Kidney (tissue), 22 donors: ENCODE measurements at places on chromosomes 11 and 22. TPM values are rescaled to one million over a fixed set of nuclear protein-coding genes. Genes with fewer than 3 reads are reported as not detected.
A peak's percentile ranks its signal among the peaks of the same experiment; 100 is the strongest.

VPREB3 gene
- 1.0 TPM for total RNA-seq

SCGB2A2 gene
- not detected for total RNA-seq

RAB38 gene
- total RNA-seq, result 5.2 TPM

- no peaks in the 10 kb centered on the region for H3K27me3 ChIP-seq
- H3K4me1 ChIP-seq, result no peaks in the 10 kb centered on the region
- no peak overlapping the region for H3K27ac ChIP-seq
- H3K4me3 ChIP-seq, result no peak overlapping the region
- no peaks in the 10 kb centered on the region for H3K36me3 ChIP-seq
Measured at GRCh38 chr11:62860835-62861563, 19.7 kb upstream of the SLC3A2 start.

DNA sequence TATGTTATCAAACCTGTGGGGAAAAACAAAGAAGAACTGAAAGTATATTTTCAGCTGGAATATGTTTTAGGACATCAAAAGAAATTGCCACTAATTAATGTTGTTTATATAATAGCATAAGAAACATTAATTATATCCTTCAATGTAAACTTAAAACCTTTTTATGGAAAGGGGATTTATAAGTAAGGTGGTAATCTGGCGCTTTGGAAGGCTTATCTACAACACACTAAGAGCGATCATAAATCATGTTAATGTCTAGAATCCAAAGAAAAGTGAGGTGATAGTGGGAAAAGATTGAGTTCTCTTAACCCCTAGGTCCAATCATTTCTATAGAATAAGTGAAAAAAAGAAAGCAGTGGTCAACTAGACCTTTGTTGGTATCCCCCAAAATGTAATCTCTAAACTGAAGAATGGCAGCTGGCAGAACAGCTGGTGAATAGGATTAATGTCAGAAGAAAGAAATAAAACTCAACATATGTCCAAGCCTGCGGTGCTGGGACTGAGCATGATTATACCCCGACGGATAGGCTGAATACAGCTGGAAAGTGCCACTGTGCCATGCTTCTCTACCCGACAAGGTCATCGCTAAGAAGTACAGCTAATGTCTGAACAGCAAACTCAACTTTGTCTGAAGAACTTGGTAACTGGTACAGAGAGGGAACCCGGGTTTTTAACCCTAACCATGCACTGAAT is 64.0 kb downstream of the SOX6 start:
- DNase-seq, result no peak
- H3K36me3 ChIP-seq, result no peaks in the 10 kb centered on the region
- H3K27me3 ChIP-seq, result no peaks in the 10 kb centered on the region

- DNase-seq, result no peak
- H3K36me3 ChIP-seq, result no peaks in the 10 kb centered on the region
- no peak within 1 kb of the TSS for H3K27ac ChIP-seq
Measured at GRCh38 chr22:43891360-43892182, at the start of gene PNPLA5. Gene PNPLA5, minus strand, starts transcription at chr22:43892013. Its CDS starts 133 bp downstream, at chr22:43891880.

DNA sequence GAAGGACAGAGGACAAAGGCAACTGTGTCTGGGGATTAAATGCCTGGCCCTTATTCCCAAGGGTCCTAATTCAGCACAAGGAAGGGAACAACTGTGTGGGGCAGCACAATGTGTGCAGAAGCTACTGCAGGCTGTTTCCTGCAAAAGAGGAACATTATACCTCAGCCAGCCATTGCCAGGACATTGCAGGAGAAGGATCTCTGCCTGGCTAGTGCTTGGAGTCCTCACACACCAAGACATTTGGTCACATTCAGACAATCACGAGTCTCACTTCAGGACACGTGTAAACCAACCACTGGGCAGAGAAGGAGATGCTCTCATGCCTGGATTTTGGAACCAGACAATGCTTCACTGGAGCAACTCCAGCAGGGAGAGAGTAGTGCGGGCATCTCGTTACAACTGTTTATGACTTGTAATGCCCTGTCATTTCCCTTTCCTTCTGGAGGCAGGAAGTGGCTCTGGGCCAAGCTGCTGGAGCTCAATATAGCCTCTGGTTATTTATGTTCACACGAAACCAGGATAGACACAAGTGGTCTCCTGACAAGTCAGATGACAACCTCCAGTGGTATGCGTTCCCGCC is 23.9 kb upstream of the ZC3H12C start:
- H3K27ac ChIP-seq, result peak overlapping the region; percentile 34
- H3K4me1 ChIP-seq, result no peaks in the 10 kb centered on the region
- DNase-seq, result no peak
- H3K36me3 ChIP-seq, result no peaks in the 10 kb centered on the region
- no peaks in the 10 kb centered on the region for H3K27me3 ChIP-seq

DNA sequence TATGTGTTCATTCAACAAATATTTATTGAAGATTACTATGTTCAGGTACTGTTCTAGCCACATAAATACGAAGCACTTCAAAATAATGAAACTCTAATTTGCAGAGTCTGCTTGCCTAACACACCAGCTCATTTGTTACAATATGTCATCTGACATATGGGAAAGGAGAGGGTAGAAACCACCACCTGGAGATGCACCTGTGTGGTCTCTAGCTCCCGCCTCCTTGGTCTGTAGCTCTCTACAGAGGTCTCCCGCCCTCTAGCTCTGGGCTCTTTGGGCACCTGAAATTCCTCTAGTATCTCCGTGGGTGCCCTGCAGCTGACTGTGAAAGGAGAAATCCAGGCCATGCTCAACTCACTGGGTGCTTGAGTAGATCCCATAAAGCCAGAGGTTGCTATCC is 51.4 kb upstream of the DBX1 start:
- H3K27ac ChIP-seq, result no peak overlapping the region
- H3K36me3 ChIP-seq, result no peaks in the 10 kb centered on the region
- DNase-seq, result no peak
- no peak overlapping the region for H3K4me3 ChIP-seq
- H3K4me1 ChIP-seq, result no peaks in the 10 kb centered on the region

DNA sequence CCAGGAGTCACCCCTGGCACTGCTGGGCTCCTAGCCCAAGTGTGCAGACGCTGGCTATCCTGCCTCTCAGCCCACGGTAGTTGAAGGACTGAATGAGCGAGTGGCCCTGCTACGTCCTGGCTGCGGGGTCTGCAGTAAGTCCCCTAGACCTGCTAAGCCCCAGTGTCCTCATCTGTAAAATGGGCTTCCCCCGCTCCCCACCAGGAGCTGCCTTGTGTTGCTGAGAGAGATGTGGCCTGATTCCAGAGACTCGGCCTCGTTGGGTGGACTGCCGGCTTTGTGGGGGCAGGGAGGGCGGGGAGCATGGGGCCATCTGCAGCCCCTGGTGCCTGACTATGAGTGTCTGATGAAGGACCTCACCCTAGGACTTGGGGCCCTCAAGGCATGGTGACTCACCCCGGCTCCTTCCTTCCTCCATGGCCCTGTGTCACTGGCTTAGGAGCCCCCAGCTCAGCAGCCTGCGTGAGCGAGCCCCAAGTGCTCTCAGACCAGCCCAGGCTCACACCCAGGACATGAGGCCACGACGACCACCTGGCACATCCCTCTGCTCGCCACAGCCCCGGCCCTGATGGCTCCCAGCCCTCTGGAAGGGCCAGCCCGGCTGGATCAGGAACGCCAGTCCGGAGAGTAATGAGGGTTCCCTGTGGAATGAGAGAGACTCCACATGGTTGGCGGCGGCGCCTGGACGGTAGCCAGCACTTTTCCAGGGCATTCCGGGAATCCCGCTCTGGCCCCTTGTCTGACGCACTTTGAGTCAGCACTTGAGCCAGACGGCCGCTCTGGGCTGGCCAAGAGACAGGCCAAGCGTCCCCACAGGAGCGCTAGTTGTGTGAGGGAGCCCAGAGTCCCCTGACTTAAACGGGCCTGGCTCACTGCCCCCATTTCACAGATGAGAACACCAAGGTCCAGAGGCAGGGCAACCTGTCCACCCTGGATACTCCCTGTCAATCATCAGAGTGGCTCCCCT is 50.5 kb upstream of the SHISAL1 start:
- no peaks in the 10 kb centered on the region for H3K36me3 ChIP-seq
- no peak for DNase-seq
- no peak overlapping the region for H3K27ac ChIP-seq
- no peaks in the 10 kb centered on the region for H3K4me1 ChIP-seq
- no peak overlapping the region for H3K4me3 ChIP-seq
